Progenitor cell of endocrine pancreas (in vitro differentiated cells): ENCODE measurements at places on chromosomes 6 and 20.

DNA sequence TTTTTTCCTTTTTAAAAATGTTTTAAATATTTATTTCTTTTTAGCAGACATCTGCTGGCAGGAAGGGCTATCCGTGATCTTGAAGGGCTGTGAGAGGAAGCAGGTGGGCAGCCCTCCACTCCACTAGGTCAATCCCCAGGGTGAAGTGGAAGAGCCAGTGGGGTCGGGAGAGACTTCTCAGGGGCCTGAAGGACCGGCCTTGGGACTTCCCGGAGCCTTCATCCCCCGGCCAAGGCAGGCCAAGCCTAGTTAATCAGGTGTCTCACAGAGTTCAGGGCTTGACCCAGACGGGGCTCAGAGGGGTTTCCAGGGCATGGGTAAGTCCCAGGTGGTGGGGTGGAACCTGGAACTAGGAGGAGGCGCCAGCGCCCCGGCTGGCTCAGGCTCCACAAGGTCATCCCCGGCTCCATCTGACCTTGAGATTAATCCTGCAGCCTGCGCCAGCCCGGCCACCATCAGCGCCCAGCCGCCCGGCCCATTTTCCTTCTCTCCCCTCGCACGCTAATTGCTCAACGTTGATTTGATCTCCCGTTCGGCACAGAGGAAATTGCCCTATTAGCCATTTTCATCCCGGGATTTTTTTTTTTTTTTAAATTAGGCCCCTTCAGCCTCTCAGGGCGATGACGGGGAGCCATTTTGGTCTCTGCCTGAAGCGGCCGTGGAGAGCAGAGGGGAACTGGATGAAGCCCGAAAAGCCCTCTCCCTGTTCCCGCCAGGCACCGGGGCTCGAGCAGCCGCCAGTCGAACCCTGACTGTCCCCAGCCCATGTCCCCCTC is 44.4 kb downstream of the MDFI start:
- DNase-seq: no peak

GRCh38 chr6:167870321-167870720 is 43.6 kb downstream of the AFDN start:
- no peak for DNase-seq

- no peak for DNase-seq
Measured at GRCh38 chr6:79665725-79666551, 34.8 kb downstream of the SH3BGRL2 start.

GRCh38 chr20:38085026-38085425 is 51.5 kb downstream of the RPRD1B start:
- no peak for DNase-seq

DNA sequence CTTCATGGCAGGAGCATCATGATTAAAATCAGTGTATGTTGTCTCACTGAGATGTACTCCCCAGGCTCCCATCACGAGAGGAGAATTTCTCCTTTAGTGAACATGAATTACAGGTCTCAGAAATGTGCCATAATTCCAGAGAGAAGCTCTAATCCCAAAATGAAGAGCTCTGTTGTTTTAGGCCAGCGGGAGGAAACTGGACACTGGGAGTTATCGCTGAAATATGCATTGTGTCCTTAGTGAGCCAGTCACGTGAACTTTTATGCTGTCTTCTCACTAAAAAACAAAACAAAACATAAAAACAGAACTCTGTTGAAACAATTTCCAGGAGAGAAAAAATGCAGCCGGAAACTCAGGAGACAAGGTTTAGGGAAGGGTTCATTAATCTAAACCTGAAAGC is 315.7 kb upstream of the NT5E start:
- DNase-seq: no peak
